Stimulated activated CD8-positive, alpha-beta memory T cell treated with anti-CD3 and anti-CD28 coated beads, Interleukin-15, amount 100 ng/mL, for 48 hours (primary cell): ENCODE measurements at places on chromosomes 13 and 19.
A peak's percentile ranks its signal among the peaks of the same experiment; 100 is the strongest.

GRCh38 chr13:40876020-40876738 is 86.8 kb downstream of the SLC25A15 start:
- no peak for DNase-seq

- DNase-seq = no peak
Observed at GRCh38 chr19:23377276-23377675, 18.0 kb downstream of the ZNF91 start.

DNA sequence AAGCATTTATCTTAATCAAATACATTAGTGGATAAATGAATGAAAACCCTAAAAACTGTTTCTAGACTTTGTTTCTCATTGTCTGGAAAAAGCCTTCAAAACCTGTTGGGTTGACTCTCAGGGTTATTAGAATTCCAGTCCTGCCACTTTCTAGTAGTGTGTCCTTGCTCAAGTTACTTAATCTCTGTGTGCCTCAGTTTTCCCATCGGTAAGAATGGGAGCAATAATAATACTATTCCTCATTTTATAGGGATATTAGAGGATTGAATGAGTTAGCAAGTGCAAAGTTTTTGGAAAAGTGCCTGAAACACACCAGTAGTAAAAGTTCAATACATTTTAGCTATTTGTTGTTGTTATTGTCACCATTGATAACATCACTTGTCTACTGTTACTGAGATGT is 2.9 kb downstream of the URAD start:
- no peak for DNase-seq

DNA sequence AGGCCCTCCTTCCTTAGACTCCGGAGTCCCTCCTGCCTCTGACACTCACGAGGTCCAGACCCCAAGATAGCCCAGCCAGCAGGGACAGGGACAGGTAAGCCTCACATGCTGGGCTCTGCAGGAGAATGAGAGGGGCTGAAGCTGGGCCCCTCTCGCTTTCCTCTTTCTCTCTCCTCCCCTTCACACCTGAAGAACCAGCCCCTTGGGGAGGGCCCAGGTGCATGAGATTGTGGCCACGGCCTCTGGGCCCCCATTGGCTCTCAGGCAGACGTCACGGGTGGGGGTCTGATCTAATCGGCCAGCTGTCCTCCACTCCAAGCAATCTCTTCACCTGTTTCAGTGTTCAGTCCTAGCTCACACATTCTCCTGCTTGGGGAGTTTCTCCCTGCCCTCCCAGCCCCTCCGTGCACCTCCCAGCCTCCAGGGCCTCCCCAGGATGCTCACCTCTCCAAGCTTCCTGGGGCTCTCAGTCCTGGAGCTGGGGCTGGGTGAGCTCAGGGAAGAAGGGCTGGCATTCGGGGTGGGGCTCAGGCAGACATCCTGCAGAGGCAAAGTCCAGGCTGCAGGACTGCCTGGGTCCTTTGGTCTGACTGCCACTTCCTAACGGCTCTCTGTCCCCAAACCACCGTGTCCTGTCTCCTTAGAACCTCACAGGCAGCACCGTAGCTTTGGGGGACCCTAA is 2.8 kb downstream of the TMEM150B start:
- no peak for DNase-seq

DNA sequence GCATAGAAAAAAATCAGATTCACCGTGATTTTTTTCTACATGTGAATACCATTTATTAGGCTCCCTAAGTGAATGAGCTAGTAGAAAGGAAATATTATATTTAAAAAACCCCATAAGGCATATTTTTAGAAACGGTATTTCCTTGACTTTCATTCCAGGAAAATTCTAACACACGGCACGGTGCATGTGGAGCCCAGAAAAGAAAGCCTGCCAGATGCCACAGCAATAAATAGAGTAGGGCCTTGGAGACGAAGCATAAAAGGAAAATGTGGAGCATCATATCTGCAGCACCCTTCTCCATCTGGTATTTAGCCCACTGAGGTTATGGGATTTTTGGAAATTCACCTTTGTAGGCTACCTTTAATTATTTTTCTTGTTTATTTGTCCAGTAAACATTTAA is 314.4 kb downstream of the ENOX1 start:
- DNase-seq = no peak

DNA sequence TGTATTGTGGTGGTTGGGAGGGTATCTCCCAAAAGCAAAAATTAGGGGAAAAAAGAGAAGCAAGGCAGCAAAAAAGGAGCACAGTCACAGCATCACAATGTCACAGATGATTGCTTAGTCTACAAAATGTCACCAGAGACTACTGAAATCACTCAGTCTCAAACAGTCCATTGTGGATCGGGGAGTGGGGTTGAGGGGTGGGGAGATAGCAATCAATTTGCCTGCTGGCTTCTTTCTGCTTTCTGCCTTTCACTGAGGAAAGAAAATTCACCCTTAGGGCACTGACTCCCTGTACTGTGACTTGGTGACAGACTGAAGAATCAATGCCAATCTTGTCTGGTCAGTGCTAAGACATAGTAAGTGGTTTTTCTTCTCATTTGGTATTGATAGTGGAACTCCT is 2127.1 kb upstream of the PCDH20 start:
- DNase-seq = no peak

GRCh38 chr13:74570046-74570445 is 435.8 kb upstream of the KLF12 start:
- no peak for DNase-seq

DNA sequence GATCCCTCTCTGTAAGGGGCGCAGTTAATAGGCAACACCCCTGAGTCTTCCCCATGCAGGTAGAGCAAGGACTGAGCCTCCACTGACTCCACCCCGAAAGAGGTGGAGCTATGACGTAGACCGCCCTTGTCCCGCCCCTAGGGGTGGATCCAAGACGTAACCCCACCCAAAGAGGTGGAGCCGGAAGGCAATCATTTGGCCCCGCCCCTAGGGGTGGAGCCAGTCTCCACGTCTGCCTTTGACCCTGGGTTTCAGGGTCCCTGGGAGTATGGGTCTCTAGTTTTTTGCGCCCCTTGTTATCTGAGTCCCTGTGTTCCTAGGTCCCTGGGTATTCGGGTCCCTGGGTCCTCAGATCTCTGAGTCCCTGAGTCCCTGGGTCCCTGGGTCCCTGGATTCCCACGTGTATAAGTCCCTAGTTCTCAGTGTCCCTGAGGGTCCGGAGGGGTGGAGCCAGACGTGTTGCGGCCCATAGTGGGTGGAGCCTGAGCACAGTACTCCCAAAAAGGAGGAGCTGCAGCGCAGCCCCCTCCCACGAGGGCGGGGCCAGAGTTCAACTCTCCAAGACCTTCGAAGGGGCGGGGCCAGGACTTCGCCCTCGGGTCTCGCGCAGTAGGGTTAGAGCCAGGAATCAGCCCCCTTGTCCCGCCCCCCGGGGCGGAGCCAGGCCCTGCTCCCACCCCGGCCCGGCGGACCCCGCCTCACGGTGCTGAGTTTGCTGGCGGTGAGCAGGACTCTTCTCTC is 5.3 kb downstream of the DENND1C start:
- DNase-seq = peak; percentile 38

DNA sequence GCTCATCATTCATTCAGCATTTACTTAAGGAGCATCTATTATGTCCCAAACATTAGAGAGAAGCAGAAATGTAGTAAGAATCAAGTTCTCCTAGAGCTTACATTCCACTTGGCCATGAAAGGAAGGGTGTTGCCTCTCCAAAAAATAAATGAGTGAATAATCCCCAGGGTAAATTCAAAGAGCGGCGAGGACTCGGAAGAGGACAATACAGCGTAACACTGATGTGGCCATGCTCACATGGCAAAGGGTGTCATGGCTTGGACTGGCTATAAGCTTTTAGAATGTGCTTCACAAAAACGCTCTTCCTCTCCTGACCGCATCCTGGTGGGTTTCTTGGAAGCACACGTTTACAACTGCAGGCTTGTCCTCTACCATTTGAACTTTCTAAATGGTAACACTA is 290.2 kb downstream of the IRS2 start:
- DNase-seq = no peak

DNA sequence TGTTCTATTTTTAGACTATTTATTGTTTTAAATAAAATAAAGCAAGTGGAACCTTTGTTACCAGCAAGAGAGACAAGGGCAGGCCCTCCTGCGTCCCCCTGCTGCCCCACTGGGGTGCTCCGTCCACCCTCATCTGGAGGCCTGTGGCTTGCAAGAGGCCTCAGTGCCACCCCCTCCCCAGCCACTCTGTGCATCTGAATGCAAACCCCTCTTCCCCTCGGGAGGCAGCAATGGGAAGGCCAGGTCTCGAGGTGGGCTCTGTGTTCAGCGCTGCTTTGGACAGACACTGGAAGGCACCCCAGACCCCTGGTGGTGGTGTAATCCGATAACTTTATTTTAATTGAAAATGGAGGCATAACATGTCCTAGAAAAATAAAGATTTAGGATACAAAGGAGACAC is 4.6 kb downstream of the SIX5 start:
- DNase-seq = no peak

- no peak for DNase-seq
Observed at GRCh38 chr13:42497798-42498197, 76.2 kb upstream of the TNFSF11 start.

- no peak for DNase-seq
Observed at GRCh38 chr13:36362914-36363313, 16.7 kb upstream of the SPART start.

DNA sequence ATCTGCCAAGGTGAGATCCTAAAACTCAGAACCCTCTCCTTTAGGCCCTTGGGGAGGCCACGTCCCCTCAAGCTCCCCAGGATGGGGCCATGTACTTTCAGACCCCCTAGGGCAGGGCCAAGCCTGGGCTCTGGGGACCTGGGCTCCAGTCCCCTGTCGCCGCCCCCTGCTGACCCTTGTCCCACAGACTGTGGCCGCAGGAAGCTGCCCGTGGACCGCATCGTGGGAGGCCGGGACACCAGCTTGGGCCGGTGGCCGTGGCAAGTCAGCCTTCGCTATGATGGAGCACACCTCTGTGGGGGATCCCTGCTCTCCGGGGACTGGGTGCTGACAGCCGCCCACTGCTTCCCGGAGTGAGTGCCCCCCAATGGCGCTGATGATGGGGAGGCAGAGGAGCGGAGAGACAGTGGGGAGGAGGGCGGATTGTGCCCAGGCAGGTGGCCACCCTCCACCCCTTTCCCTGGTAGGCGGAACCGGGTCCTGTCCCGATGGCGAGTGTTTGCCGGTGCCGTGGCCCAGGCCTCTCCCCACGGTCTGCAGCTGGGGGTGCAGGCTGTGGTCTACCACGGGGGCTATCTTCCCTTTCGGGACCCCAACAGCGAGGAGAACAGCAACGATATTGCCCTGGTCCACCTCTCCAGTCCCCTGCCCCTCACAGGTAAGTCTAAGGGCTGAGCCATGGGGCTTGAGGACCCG is 18.8 kb downstream of the HPN start:
- DNase-seq = no peak

DNA sequence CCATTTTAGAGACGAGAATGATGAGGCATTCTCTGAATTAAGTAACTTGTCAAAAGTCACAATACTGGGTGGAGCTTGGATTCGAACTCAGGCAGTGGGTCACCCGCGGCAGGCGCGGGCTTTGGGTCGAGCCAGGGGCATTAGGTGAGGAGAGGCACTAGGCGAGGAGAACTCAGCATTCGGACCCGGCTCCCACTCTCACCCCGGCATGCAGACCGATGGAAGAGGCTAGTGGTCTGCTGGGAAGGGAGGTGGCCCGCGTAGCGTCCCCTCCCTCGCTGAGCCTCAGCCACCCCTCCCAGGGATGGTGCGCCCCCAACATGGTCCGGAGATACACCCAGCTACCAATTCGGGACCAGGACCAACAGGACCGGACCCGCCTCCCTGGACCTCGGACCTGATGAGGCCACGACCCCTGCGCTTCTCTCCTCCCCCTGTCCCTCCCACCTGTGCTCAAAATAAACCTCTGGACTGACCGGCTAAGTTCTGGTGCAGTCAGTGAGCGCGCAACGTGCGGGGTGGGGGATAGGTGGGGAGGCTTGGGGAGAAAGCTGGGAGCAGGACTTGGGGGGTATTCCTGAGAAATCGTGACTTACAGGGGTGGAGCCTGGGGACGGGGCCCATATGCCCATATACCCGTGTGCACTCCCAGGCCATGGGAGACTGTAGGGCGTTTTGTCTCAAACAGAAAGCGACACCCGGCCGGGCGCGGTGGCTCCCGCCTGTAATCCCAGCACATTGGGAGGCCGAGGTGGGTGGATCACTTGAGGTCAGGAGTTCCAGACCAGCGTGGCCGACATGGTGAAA is 1.3 kb upstream of the SNAPC2 start:
- DNase-seq = no peak

- DNase-seq = no peak
Observed at GRCh38 chr13:86188170-86188569, 389.0 kb upstream of the SLITRK6 start.

DNA sequence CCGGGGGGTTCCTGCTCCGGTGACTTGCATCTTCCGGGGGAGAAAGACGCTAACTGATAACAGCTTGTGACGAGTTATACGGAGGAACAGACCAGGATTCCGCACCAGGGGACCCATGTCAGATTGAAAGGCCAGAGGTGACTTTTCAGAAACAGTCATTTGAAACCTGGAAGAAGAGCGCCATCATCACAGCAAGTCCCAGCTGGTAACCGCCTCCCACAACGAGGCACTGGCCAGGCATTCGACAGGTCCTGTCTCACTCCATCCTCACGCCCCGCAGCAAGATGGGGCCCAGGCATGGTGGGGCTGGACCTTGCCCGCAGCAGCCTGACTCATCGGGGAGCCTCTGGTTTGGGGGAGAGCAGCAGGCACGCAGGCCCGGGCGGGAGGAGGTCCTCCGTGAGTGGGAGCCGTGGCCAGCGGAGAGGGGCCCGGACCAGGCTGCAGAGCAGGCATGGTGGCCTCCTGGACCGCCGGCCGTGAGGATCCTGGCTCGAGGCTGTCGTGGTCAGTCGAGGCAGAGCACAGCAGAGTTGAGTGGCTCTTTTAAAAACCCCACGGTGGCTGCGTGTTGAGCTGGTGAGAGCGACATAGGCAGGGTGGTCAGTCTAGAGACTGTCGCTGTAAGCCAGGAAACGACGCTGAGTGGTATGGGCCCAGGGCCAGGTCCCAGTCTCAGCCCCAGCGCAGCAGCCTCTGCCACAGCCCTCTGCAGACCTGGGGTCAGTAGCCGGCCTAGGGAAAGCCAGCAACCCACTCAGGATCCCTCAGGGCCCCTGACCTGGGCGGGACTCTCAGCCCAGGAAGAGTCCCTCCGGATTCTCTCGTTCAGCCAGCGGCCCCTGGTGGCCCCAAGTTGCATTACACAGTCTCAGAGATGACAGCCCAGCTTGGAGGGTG is 94.9 kb upstream of the MCF2L start:
- DNase-seq = peak; percentile 53
